ENCODE measurements at places on chromosomes 1 and 21.

GRCh38 chr1:212587016-212587887 is 21.3 kb upstream of the ATF3 start:
- DNase-seq, result peak; percentile 32

DNA sequence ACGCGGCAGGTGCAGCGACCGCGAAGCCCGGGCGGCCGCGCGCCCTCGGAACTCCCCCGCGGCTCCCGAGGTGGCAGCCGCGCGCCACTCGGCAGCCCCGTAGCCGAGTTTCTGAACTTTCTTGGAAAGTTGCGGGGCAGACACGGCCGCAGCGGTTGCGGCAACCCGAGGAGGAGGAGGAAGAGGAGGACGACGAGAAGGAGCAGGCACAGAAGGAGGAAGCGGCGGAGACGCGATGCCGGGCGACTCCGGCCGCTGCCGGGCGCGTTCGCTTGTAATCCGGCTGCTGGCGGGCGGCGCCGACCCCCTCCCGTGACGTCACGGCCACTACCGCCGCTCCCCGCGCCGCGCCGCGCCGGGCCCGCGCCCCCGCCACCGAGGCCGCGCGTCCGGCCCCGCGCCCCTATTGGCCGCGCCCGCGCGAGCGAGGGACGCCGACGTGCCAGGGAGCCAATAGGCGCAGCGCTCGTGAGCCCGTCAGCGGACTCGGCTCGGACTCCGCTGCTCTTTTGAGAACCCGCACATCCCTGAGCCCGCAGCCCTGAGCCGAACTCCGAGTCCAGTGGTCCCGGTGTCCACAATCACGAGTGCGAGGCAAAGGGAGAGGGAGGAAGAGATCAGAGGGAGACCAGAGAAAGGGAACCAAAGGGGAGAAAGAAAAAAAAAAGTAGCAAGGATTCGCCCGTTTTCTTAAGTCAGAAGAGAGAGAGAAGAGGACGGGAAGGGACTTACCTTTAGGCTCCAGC is 736 bp upstream of the BARHL2 start:
- DNase-seq, result no peak

DNA sequence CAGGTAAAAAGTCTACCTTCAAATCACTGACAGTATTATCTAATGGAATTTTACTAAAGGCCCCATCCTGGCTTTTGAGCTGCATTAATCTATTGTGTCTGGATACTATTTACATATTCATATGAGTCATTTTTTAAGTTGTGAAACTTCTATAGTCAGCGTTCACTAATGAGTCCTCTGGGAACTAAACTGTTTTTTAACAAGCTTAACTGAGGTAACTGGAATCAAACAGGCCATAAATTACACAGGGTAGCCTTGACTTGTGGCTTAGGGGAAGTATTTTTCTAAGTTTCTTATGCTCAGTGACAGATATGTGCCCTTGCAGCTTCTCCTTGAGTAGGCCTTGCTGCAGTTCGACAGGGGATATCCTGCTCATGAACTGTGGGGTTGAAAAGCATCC is 68.8 kb downstream of the JMJD4 start:
- DNase-seq, result peak; percentile 17

GRCh38 chr1:107100331-107100984 is 40.4 kb upstream of the NTNG1 start:
- DNase-seq, result peak; percentile 71

DNA sequence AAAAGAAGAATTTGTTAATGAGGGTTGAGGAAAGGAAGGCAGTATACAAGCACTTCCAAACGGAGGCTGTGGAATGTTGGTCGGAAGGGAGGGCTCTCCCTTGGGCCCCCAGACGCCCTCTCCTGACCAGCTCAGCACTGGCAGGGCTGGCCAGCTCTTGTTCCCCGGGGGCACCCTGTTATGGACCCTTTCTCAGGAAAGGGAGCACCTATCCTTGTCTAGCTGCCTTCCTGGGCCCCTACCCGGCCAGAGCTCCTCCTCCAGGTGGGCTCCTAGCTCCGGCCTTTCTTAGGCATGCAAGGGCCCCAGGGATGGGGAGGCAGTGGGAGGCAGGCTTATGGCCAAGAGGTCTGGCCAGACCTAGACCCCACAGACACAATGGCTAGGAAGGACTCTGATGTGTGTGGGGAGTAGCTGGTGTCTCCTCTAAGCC is 926 bp downstream of the BLACAT1 start:
- DNase-seq, result no peak

Measured in fibroblast of skin of left quadriceps (primary cell).